Left kidney (tissue), 8 donors: ENCODE measurements at places on chromosomes 4 and X.

- DNase-seq: no peak
These were observed 474.4 kb downstream of the RAPGEF2 start for GRCh38 chr4:159577241-159577640.

GRCh38 chr4:173538909-173539445 is 8.9 kb upstream of the HAND2 start:
- no peak for DNase-seq

DNA sequence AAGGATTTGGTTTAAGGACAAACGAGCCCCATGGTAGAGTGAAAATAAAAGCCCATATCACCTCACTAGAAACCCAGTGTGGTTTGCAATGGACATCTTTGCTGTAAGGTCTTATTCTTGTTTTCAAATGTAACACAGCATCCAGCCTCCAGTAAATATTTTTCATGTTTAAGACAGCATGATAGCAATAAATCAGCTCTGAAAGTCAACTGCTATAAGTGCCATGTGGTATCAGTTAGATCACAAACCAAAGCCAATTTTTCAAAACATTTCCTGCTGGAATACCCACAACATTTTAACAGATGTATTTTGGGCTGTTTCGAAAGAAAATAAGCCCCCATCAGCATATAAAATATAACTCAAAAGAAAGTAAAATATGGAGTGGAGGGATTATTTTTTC is 24.0 kb upstream of the SCML1 start:
- no peak for DNase-seq

DNA sequence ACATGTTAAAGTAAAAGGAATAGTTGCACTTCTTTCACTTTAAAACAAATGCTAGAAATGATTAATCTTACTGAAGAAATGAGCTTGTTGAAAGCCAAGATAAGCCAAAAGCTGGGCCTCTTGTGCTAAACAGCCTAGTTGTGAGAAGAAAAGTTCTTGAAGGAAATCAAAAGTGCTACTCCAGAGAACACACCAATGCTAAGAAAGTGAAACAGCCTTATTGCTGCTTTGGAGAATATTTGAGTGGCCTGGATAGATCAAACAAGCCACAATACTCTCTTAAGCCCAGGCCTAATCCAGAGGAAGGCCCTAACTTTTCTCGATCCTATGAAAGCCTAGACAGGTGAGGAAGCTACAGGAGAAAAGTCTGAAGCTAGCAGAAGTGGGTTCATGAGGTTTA is 967.9 kb upstream of the INTU start:
- no peak for DNase-seq

- DNase-seq: no peak
These were observed 53.1 kb downstream of the RASL11B start for GRCh38 chr4:52915191-52915590.

GRCh38 chr4:81084634-81085033 is 54.1 kb downstream of the BMP3 start:
- peak; percentile 62 for DNase-seq

GRCh38 chr4:157932936-157933335 is 239.9 kb downstream of the GASK1B start:
- DNase-seq: no peak

DNA sequence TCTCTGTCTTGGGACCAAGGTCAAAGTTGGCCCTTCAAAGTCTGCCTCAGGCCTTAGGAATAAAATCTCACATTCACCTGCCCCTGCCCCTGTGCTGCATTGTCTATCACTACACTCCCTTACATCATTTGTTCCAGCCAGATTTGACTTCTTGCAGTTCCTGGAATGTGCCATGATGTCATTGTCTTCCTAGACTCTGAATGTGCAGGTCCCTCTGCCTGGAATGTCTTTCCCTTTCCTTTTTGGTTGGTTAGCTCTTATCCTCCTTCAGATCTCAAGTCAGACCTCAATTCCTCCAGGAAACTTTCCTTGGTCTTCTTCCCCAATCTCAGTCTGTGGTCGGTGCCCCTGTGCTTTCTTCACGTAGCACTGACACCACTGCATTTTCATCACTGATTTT is 67.7 kb upstream of the EFNB1 start:
- no peak for DNase-seq

DNA sequence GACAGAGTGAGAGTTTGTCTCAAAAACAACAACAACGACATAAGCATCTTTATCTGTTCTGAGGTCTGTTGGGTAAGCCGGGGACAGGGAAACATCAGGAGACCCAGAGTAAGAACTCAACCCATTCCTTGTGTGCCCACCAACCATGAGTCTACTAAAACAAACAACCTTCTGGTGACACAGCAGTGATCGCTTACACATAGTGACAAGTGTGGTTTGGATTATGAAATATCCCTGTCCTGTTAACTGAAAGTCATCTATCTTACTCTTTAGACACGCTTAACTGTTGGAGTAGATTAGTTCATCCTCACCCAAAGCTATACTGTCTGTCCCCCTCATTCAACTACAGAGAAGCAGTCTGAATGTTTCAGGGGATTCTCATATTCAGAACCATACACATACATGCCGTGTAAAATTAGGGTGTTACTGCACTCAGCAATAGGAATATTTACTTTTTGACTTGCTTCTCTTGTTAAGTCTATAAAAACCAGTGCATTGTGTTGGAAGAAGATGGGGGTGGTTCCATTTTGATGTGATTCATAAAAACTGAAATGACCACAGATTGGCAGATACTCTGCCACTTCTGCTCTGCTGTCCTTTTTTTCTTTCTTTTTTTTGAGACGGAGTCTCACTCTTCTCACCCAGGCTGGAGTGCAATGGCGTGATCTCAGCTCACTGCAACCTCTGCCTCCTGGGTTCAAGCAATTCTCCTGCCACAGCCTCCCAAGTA is 27.4 kb downstream of the PHKA2 start:
- no peak for DNase-seq

GRCh38 chr4:150038335-150039076 is 39.7 kb upstream of the DCLK2 start:
- no peak for DNase-seq

DNA sequence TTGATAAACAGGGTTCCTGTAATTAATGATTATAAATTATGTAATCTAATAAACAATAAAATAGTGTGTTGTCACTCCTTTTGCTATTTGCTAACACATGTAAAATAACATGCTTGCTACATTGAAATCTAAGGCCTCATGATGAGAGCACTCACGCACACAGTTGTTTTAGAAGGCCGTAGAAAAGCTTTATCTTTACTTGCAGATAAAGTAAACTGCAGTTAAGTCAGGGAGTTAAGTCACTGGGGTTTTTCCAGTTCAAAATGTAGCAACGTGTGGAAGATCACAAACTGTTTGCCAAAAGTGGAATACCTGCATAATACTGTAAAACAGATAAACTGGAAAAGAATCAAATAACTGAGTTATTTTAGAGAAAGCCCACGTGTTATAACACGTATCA is 187.3 kb upstream of the PACRGL start:
- DNase-seq: no peak
